ENCODE measurements at places on chromosomes 5 and 9.

GRCh38 chr9:35905912-35906679 is at the start of gene HRCT1:
Gene HRCT1, plus strand, starts transcription at chr9:35906202. Its CDS starts 86 bp downstream, at chr9:35906288.
- DNase-seq: no peak

DNA sequence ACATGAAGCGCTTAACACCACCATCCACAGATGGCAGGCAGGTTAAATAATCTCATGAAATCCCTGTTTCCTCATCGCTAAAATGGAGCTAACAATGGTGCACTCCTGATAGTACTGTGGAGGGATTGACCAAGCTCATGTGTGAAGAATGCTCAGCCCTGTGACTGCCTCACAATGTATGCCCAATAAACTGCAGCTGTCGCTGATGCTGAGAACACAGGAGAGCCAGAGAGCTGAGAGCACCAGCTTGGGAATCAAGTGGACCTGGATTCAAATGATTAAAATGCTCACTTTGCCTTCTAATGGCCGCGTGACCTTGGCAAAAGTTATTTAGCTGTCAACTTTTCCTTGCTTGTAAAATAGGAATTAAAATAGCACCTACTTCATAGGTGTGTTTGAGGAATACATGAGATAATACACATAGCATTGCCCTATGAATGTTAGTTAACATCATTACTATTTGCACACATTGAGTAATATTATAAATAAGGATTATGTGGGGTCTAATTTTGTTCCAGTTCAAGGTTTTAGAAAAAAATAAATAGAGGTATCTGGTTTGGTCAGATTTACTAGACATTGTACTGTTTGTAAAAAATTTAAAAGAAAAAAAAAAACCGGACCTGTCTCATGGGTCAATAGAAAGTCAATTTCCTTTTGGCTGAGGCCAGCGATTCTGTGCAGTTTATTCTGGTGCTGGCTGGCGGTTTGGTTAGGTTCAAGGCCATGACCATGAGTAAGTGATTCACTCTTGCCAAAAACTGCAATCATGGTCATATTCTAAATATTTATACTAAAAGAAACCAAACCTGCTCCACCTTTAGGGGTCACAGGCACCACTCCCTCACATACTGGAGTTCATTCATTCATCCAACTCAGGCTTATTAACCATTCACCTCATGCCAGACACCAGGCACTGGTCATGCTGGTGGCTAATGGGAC is 101.3 kb downstream of the SH3TC2 start:
- DNase-seq: no peak

GRCh38 chr9:136541709-136542108 is 4.1 kb downstream of the NOTCH1 start:
- no peak for DNase-seq

DNA sequence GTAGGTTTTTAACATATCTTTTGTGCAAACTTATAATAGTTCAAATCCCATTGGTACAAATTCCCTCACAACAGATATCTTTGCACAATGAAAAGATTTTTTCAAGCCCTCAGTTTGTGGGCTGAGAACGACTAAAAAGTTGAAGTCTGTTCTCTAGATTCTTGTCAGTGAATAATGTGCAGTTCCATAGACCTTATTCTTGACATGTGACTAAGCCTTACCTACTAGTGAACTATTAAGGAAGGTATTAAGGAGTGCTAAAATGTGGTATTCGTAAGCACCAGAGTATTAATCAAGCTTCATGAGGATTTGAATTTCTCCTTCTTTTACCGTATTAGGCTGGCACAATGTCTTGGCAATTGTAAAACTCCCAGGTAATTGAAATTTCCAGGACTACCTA is 205.6 kb upstream of the DMRTA1 start:
- DNase-seq: no peak

DNA sequence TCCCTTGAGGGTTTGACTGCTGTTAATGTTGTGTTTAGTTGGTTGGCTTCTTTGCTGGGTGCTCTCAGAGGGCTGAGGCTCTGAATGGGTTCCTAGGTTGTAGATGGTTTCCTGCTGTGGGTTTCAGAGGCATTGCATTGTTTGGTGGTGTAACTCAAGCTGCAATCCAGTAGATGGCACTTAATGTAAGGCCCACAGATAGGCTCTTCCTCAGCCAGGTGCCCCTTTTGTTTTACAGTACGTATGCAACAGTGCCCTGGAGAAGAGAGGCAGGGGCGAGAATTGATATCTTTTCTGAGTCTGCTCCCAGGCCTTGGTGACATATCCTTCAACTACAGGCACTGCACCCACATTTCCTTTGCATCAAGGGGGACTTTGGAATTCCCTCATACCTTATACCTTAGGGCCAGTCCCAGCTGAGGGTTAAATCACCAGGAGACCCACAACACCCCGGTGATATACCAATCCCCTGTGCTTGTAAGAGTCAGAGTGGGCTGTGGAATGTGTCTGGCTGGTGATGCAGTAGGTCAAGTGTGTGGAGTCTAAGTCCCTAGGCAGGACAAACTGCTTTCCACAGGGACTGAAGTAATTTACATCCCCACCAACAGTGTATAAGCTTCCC is 7.0 kb upstream of the UGT3A2 start:
- DNase-seq: no peak

- no peak for DNase-seq
These were observed 1.6 kb upstream of the MGAT1 start for GRCh38 chr5:180804129-180804618.

DNA sequence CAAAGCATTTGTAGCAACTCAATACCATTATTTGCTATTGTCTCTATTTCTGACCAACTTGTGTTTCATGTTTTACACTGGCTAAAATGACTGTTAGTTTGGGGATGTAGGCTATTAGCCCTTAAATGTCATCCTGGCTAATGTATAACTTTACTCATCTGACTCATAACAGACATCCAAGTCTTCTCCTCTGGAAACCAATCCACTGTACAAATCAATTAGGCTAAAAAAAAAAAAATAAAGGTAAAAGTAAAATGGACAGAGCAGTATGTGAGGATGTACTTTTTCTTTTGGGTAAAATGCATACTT is 20.6 kb downstream of the MEGF9 start:
- DNase-seq: no peak

DNA sequence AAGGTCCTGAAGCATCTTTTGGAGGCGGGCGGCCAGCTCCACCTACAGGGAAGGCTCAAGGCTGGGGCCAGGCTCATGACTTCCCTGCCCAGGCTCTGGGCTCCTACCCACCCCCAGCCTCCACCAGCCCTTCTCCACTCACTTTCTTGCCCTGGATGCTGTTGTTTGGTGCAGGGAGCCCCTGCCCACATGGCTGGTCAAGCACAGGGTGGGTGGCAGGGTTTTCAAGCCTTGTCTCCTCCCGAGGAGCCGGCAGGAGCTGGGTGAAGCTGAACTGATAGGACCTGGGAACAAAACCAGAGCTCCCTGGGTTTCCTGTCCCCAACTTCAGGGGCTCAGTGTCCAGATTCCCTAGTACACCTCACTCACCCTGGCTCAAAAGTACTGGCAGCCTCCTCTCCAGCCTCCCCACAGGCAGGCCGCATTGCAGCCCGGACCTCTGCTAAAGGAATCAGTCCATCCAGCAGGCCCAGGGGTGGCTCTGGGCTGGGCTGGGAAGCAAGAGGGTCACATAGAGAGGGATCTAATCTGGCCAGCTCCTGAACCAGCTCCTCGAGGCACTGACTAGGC is 6.9 kb downstream of the SHROOM1 start:
- DNase-seq: no peak

DNA sequence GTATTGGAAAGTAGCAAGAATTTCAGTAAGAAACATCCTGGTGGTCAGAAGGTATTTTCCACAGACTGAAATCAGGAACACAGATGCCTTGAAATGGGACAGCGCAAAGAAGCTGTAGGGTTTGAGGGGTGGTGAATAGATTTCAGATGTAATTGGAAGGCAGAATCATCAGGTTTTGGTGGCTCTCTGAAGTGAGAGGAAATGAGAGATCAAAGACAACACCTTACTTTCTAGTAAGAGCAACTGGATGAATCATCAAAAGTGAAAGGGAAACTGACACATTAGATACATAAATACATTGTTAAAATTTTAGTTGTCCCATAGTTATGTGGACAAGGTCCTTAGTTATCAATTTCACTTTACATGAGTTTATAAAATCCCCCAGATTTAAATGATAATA is 188.2 kb upstream of the SLC27A6 start:
- no peak for DNase-seq

DNA sequence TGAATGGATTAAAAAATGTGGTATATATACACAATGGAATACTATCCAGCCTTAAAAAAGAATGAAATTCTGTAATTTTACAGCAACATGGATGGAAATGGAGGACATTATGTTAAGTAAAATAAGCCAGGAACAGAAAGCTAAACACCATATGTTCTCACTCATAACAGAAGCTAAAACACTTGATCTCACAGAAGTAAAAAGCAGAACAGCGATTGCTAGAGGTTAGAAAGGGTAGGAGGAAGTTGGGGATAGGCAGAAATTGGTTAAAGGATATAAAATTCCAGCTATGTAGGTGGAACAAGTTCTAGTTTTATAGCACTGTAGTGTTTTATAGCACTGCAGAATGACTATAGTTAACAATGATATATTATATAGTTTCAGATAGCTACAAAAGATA is 15.8 kb downstream of the MARCHF3 start:
- DNase-seq: no peak

DNA sequence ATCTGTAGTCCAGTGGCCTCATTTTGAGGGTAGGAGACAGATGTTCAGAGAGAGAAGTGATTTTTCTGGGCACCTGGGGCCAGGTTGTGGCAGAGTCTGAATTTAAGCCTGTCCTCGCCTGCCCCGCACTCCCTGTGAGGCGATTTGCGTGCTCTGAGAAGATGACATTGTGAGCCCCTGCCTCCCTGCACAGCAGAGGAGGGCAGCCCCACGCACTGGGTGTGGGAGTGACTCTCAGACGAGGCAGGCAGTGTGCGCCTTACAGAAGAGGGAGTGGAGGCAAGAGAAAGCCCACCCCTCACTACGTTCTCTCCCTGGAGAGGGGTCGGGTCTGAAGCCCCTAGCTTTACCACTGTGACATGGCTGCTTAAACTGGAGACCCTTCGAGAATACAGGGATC is 35.7 kb downstream of the IRX4 start:
- DNase-seq: no peak

DNA sequence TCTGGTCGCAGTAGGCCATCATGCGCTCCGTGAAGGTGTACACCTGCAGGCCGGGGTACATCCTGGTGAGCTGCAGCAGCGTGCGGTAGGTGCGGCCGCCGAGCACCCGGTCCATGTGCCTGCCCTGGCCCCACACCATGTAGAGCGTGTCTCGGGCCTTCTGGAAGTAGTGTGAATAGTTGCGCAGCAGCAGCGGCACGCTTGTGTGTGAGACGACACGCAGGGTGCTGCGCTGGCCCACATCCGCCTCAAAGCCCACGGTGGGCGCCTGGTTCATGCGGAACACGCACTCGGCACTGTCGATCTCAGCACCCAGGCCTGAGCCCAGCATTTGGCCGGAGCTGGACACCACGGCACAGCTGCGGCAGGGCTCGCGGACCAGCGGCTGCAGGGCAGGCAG is 4.5 kb downstream of the ST6GALNAC4 start:
- no peak for DNase-seq

GRCh38 chr5:156021866-156022265 is 305.1 kb upstream of the SGCD start:
- no peak for DNase-seq
